ENCODE measurements at places on chromosomes 13 and 19.

- no peak for DNase-seq
Measured at GRCh38 chr13:78601124-78601873, 2.1 kb downstream of the POU4F1 start.

DNA sequence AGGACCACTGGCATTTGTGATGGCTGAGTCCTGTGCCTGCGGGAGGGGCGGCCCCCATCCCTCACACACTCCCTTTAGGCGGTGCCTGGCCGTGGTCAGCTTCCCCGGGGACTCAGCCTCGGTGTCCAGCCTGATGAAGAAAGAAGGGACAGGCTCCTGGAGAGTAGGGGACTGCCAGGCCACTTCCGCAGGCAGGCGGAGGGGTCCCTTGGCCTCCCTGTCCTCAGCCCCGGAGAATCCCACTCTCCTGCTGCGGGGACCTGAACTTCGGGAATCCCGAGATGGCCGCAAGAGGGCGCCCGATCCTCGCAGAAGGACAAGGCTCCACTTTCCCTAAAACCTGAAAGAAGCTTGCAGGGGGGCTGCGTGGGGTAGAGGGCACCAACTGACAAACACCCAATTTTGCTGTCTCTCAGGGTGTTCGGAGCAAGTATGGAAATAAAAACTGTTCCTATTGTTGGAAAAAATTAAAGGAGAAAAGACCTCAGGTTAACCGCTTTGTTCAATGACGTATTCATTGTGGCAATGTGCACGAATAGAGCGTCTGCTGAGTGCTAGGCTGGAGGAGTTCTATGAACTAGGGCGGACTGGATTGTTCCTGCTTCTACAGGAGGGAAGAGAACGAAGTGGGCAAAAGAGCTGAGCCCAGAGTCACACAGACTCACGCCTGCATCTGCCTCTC is 297.3 kb downstream of the ZNF536 start:
- peak; percentile 68 for DNase-seq

DNA sequence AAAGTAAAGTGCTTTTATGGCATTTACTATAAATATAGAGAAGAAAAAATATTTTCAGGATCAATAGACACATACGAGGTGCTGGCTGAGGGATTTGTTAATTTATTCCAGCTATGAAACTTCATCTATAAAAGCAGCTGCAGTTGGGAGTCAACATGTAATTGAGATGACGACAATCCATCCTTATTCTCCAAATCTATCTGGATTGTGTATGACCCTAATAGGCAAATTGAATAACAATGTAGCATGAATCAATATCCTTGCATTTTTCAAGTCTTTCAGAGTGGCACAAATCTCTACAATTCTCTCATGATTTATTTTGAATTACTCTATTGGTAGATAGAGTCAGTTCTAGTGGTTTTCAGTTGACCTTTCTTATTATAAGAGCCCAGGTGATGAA is 1296.5 kb upstream of the SPRY2 start:
- DNase-seq = no peak

- peak; percentile 26 for DNase-seq
Measured at GRCh38 chr13:32471187-32471922, 43.4 kb upstream of the N4BP2L1 start.

- no peak for DNase-seq
Measured at GRCh38 chr13:26007261-26008125, 44.3 kb downstream of the SHISA2 start.

GRCh38 chr13:97434397-97435201 is 630 bp downstream of the RAP2A start:
- peak; percentile 30 for DNase-seq

DNA sequence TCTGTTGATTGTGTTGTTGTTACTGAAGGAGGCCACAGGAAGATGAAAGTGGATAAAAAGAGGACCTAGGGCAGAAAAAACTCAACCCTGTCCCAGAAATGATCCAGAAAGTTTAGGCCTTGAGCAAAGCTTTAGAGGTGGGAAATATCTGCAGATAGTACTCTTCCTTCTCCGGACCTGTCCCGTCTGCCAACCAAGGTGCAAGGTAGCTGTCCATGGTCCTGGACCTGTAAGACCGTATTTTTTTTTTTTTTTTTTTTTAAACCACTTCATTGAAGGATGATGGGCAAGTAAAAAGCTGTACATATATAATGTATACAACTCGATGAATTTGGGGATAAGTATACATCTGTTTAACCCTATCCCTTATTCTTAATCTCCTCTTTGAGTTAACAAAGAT is 225.9 kb downstream of the OLFM4 start:
- DNase-seq = no peak

GRCh38 chr13:47420568-47420967 is 523.7 kb upstream of the HTR2A start:
- DNase-seq = no peak

DNA sequence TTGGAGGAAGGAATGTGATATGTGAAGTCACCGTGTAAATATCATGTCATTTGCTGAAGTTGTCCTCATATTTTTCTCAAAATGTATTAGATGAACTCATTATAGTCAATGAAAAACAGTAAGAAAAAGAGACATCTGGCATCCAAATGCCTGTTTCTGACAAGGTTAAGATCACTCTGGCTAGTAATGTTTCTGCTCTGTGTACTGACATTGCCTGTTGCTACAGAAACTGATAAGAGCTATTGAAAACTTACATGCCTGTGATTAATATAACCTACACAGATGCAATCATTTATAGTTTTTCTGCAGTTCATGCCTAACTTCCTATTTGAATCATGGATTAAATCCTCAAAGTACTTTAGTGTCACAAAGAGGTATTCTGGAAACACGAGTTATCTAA is 249.8 kb downstream of the NBEA start:
- DNase-seq = no peak

GRCh38 chr19:30718707-30719106 is 346.5 kb downstream of the ZNF536 start:
- DNase-seq = no peak

- DNase-seq = no peak
Measured at GRCh38 chr13:37360556-37360955, 238.0 kb downstream of the POSTN start.

- no peak for DNase-seq
Measured at GRCh38 chr13:41858780-41859179, 102.1 kb downstream of the VWA8 start.

- DNase-seq = peak; percentile 87
Measured at GRCh38 chr19:45444318-45445041, 20.8 kb upstream of the ERCC1 start.

Measured in midbrain (tissue), 1 donor.